ENCODE measurements at places on chromosomes 11 and 22.

- no peak for DNase-seq
Measured at GRCh38 chr22:48208894-48209293, 1446.4 kb downstream of the TBC1D22A start.

DNA sequence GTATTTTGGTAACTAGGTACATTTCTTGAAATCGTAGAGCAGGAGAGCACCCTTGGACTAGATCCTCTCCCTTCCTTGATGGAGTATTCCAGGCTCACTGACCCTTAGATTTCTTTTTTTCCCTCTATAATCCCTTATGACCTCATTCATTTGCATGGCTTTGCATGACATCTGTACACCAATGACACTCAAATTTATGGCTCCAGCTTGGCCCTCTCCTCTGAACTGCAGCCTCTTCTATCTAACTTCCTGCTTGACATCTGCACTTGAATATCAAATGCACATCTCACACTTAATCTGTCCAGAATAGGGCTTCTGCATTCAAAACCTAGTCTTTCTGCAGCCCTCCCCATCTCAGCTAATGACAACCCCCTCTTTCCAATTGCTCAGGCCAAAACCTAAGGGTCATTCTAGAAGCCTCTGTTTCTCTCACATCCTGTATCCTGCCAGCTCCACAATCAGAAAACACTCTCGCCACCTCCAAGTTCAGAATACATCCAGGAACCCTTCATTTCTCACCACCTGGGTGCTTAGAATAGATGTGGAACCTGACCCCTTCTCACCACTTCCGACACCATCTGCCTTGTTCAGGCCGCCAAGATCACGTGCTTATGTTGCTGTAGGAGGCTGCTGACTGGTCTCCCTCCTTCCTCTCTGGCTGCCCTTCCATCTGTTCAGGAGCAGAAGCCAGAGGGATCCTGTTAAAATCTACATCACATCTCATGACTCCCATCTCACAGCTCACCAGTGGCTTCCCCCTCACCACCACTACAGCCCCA is 138.9 kb upstream of the MTNR1B start:
- peak; percentile 77 for DNase-seq

DNA sequence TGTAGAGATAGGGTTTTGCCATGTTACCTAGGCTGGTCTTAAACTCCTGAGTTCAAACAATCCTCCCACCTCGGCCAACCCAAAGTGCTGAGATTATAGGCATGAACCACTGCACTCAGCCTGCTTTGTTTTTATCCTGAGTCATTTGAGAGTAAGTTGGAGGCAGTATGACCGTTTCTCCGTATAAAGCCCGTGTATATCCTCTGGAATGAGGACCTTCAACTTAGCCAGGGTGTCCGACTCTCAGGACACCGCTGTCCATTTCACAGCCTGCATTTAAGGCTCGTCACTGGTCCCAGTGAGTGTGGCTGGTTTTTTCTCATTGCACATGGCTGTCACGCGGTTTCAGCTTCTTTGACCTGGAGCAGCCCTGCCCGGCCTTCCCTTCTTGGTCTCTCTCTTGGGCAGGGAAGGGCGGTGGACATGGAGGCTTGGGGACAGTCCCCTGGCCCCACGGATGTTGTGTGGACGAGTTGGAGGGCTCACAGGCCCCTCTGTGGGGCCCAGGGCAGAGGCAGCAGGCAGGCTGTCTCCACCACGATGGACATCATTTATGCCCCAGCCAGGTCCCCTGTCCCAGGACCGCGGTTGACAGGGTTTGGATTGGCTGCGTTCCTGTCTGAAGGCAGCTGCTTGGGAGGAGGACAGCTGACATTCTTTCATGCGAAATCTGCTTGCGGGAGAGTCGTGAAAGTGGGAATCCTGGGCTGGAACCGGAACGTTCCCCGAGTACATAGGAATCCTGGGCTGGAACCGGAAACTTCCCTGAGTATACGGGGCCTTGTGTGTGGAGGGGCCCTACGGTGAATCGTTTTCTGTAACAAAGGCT is 93.3 kb downstream of the KCNQ1 start:
- no peak for DNase-seq

GRCh38 chr11:82719361-82720105 is 14.1 kb downstream of the FAM181B start:
- no peak for DNase-seq
